ENCODE measurements at places on chromosomes 3 and 15.

DNA sequence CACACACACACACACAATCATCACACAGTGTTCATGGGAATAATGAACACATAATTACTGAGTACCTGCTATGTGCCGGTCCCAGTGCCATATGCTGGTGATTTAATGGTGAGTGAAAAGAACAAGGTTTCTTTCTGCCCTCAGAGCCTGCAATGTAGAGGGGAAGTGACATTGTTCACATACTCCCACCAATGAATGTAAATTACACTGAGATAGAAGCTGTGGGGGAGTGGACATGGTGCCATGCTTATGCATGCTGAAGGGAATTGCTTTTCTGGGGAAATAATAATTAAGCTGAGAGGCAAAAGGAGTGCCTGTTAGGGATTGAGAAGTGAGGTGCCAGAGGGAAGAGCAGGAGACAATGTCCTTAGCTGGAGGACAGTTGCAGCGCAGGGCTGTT lies 175.1 kb downstream of the MFSD1 start:
- DNase-seq = no peak

DNA sequence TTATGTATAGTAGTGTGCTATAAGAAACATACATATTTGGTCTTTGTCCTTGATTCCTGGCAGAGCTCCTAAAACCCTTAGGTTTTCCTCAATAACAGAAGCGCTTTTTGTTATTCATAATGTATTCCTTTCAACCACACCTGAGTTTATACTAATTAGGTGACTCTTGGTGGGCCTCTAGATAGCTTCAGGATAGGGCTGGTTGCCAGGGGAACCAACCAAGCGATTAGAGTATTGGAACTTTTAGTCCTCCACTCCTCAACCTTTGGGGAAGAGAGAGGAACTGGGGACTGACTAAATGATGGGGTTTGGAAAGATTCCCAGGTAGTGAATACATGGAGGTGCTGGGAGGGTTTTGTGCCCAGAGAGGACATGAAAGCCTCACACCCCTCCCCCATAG lies 24.6 kb downstream of the TMCC1 start:
- DNase-seq = no peak

DNA sequence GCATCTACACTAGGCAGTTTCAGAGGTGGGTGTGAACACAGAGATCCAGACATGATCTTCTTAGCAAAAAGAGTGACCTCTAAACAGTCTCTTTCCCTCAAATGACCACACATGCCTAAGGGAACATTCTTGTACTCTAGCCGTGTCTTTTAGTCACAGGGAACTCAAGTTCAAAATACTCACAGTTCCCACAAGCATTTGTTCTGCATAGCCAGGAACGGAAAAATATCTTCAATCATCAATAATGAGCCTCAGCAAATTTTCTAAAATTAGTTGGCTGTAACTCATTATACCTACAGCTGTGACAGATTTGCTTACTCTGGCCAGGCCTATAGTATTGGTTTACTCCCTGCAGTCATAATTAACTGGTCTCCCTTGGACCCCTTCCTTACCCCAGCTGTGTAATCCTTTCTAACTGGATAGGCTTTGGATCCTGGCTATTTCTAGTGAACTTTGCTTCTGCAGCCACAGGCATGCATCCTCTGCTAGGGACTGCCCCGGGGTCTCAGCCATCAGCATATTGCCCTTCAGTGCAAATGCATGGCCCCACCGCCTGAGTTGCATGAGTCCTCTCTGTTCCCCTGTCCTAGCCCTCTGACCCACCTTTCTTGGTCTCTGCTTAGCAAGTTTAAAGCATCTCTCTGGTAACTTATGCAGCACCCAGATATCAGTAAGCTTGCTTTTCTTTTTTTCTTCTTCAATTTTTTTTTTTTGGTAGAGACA lies 56.0 kb upstream of the HACD2 start:
- DNase-seq = no peak

DNA sequence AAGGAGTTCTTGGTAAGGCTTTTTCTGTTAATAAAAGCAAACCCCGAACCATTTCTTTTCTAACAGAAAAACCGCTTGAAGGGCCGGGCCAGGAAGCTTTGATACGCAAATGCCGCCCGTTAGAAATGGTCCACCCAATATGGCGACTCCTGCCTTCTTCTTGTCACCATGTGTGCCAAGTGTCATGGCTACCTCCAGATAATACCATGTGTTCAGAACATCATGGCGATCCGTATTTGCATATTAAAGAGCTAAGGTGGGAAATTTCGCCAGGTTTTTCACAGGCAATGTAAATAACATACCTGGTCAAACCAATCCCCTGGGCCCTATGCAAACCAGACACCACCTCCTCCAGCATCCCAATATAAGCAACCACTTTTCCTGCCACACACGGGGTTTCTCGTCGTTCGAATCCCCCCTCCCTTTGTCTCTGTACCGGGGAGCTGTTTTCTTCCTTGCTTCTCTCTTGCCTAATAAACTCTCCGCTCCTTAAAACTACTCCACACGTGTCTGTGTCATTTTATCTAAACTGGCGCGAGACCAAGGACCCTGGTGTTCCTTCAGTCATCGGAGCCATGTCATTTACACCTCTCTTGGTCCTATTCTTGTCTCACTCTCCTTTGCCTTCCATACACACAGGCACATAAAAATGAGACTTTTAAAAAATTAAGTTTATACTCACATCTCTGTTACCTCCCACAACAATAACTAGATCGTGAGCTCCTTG lies 34.5 kb downstream of the NCEH1 start:
- DNase-seq = no peak

GRCh38 chr15:71962537-71962936 lies 152.2 kb downstream of the NR2E3 start:
- no peak for DNase-seq

GRCh38 chr3:1798711-1799405 lies 299.8 kb upstream of the CNTN4 start:
- DNase-seq = no peak

- no peak for DNase-seq
Observed at GRCh38 chr15:73906346-73907034, 19.8 kb upstream of the LOXL1 start.

GRCh38 chr3:112640930-112641801 lies at the start of gene CCDC80:
TSS of gene CCDC80 (minus strand) at chr3:112641143. CDS start at chr3:112639905, 1,238 bp downstream.
- DNase-seq = peak; percentile 61

GRCh38 chr15:57356178-57356577 lies 20.1 kb upstream of the CGNL1 start:
- DNase-seq = no peak

DNA sequence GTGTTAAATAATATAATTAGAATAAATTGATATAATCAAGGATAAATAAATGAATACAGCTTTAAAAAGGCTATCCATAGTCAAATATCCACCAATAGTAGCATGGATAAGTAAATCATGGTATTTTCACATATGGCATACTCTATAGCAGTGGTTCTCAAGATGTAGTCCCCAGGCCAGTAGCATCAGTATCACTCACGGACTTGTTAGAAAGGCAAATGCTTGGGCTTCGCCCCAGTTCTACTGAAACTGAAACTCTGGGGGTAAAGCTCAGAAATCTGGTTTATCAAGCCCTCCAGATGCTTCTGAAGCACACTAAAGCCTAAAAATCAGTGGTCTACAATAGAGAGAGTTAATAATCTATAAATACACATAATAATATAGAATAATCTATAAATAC lies 261.6 kb upstream of the TTC14 start:
- no peak for DNase-seq

DNA sequence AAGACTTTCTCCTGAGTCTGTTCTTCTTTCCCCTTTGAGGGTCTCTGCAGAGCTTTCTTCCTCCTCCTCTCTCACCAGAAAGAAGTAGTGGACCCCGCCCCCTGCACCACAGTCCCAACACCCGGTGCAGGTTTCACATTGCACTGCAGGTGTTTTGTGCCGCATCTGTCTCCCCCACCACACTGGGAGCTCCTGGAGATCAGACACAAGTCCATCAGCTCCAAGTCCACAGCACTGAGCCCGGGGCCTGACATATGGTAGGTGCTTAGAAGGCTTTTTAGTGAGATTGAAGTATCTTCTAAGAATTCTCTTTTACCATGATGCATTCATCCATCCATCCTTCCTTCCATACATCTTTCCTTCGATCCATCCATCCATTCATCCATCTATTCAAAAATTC lies 9.8 kb downstream of the STRA6 start:
- DNase-seq = no peak

GRCh38 chr15:101203607-101204189 lies 48.1 kb downstream of the CHSY1 start:
- no peak for DNase-seq

GRCh38 chr15:43165801-43166325 lies 19.3 kb upstream of the CCNDBP1 start:
- no peak for DNase-seq

DNA sequence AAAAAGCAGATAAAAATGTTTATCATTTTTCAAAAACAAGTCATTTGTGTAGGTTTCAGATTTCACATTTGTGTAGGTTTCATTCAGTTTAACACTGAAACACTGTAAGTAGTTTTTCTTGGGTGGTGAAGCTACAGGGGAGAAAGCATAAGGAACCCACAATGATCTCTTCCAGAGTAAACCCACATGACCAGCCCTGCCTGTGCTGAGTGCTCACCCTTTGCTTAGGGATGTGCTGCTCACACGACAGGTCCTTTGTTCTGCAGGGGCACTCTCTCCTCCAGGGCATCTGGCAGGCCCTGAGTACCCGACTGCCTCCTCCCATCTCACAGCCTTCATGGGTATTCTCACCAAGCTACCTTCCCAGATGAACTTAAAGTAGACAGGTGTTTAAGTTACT lies 28.9 kb downstream of the ZXDC start:
- DNase-seq = no peak

DNA sequence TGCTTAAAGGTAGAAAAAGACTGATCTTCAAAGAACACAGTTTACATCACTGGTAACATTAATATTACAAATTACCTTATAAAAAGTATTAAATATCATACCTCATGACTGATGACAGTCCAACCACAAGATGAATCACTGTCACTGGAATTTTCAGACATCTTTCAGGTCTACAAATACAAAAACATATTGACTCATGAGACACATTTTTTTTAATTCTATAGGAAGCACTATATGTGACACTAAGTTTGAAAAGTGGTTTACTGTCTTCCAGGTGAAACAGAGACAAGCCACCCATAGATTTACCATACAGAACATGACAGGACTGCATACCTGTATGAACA lies 18.9 kb downstream of the CCPG1 start:
- DNase-seq = no peak

DNA sequence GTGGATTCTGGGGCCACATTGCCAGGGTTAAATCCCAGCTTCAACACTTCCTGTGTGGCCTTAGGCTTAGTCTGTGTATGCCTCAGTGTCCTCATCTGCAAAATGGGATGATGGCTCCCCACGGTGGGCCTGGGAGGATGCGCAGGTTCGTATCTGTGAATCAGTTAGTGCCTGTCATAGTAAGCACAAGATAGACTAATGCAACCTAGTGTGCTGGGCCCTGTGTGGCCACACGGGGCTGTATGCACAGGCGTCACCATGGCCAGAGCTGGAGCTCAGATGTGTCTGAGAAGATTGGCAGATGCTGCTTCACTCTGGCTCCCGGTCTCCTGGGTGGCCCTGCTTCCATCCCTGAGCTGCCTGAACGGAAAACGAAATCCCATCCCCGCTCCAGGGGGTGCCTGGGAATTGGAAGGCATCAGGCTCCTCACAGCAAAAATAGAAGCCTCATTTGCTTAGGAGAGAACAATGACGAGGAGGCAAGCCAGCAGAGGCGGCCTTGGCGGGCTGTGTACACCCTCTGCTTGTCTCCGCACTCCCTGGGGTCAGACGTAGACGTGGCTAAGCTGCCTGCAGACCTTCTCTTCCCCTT lies 103.6 kb downstream of the APBA2 start:
- DNase-seq = peak; percentile 76

- no peak for DNase-seq
Observed at GRCh38 chr3:126962756-126963155, 20.2 kb upstream of the PLXNA1 start.

DNA sequence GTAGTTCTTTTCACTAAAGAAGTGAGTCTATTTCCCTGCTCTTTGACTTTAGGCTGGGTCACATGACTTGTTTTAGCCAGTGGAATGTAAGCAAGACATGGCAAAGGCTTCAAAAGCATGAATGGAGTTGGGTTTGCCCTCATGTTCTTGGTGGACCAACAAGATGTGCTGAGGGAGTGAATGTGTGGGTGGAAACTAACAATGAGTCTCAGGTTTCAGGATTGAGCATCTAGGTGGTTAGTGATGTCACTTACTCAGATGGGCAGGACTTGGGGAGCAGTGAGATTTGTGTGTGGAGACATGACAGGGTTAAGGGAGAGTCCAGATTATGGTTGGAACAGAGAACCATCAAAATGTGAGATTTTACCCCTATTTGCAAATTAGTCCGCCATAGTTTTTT lies 181.4 kb upstream of the UBE2E1 start:
- DNase-seq = no peak

DNA sequence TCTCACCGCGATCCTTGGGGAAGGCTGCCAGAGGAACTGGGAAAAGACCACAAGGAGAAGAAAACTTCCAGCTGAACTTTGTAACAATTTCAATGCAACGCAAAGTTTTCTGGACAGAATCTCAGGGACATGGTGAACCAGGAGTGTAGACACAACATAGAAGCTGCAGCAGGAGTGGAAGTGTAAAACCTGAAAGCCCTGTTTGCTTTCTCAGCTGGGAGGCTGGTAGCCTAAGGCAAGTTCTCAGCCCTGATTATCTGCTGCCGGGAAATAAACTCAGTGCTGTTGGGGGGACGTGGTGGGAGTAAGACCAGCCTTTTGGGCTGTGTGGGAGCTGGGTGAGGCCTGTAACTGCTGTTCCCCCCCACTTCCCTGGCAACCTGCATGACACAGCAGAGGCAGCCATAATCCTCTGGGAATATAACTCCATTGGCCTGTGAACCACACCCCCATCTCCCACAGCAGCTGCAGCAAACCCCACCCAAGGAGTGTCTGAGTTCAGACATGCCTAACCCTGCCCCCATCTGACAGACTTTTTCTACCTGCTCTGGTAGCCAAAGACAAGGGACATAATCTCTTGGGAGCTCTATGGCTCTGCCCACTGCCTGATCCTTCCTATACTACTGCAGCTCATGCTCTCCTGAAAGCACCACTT lies 106.7 kb downstream of the ZNF621 start:
- no peak for DNase-seq

DNA sequence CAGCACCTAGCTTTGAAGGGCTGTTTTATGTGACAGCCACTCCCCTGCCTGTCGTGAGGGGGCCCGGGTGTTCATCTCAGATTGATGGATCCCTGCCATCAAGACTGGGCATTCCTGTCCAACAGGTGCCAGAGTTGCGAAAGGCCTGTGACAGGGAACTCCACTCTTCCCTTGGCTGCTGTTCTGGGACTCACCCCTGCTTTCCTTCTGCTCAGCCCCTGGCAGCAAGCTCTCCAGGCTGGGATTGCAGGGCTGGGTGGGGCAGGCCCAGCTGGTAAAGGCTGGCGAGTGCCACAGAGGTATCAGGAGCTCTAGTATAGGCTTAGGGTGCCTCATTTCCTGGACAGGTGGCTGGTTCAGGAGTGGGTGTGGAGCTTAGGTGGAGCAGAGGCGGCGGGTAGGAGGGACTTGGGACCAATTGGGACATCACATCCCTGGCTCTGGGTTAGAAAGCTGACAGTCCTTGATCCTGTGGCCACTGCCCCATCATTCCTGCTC lies at the start of gene PLA2G4B:
Gene PLA2G4B, plus strand, starts transcription at position 448 of the 498 bp plus-strand sequence. CDS start 67 bp downstream, outside the sequence.
- no peak for DNase-seq

- peak; percentile 61 for DNase-seq
Observed at GRCh38 chr3:42010530-42010929, 48.6 kb upstream of the ULK4 start.
